ENCODE measurements at places on chromosomes 6 and 20.

GRCh38 chr20:46691196-46691595 is 2.0 kb upstream of the TP53RK start:
- H3K4me1 ChIP-seq = peaks cover 18% of the 10 kb centered on the region
- no peak overlapping the region for H3K4me3 ChIP-seq
- H3K27ac ChIP-seq = no peak overlapping the region
- DNase-seq = no peak

DNA sequence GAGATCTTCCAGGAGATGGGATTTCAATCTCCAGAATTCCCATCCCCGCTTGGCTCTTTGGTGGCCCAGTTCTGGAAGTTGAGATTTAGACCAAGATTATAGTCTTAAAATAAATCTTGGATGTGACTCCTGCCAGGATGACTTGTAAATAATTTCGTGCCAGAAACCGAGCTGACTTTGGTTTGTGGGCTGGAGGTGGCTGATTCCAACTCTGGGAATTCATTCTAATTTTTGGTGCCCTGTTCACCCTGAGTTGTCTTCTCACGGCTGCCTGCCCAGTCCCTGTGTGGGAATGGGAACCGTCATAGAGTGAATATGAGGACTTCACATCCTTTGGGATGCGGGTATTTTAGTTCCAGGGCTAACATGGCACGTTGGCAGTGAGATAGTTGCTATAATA is 64.8 kb downstream of the JARID2 start:
- H3K36me3 ChIP-seq = no peaks in the 10 kb centered on the region
- DNase-seq = no peak
- H3K4me1 ChIP-seq = peaks cover 17% of the 10 kb centered on the region
- no peaks in the 10 kb centered on the region for H3K27me3 ChIP-seq
- H3K27ac ChIP-seq = no peak overlapping the region

DNA sequence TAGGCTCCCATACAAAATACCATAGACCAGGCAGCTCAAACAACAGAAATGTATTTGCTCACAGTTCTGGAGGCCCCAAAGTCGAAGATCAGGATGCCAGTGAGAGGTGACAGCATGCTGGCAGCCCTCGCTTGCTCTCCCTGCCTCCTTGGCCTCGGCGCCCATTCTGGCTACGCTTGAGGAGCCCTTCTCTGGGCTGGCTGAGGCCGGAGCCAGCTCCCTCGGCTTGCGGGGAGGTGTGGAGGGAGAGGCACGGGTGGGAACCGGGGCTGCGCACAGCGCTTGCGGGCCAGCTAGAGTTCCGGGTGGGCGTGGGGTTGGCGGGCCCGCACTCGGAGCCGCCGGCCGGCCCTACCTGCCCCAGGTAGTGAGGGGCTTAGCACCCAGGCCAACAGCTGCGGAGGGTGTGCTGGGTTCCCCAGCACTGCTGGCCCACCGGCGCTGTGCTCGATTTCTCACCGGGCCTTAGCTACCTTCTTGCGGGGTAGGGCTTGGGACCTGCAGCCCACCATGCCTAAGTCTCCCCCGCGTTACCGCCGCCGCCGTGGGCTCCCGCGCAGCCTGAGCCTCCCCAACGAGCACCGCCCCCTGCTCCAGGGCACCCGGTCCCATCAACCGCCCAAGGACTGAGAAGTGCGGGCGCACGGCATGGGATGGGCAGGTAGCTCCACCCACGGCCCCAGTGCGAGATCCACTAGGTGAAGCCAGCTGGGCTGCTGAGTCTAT is 32.6 kb upstream of the SERPINB9 start:
- H3K27me3 ChIP-seq = no peaks in the 10 kb centered on the region
- no peak overlapping the region for H3K27ac ChIP-seq
- H3K36me3 ChIP-seq = no peaks in the 10 kb centered on the region
- H3K4me3 ChIP-seq = no peak overlapping the region
- peaks cover 15% of the 10 kb centered on the region for H3K4me1 ChIP-seq

- H3K36me3 ChIP-seq = no peaks in the 10 kb centered on the region
- DNase-seq = peak; percentile 5
- H3K27ac ChIP-seq = no peak overlapping the region
- H3K27me3 ChIP-seq = no peaks in the 10 kb centered on the region
- H3K4me1 ChIP-seq = peaks cover 5% of the 10 kb centered on the region
- H3K4me3 ChIP-seq = no peak overlapping the region
These were observed 43.5 kb downstream of the KIF6 start for GRCh38 chr6:39681674-39682121.

GRCh38 chr20:588932-589672 is 21.0 kb downstream of the TCF15 start:
- no peak overlapping the region for H3K4me3 ChIP-seq
- H3K36me3 ChIP-seq = no peaks in the 10 kb centered on the region
- no peaks in the 10 kb centered on the region for H3K4me1 ChIP-seq
- no peak overlapping the region for H3K27ac ChIP-seq

DNA sequence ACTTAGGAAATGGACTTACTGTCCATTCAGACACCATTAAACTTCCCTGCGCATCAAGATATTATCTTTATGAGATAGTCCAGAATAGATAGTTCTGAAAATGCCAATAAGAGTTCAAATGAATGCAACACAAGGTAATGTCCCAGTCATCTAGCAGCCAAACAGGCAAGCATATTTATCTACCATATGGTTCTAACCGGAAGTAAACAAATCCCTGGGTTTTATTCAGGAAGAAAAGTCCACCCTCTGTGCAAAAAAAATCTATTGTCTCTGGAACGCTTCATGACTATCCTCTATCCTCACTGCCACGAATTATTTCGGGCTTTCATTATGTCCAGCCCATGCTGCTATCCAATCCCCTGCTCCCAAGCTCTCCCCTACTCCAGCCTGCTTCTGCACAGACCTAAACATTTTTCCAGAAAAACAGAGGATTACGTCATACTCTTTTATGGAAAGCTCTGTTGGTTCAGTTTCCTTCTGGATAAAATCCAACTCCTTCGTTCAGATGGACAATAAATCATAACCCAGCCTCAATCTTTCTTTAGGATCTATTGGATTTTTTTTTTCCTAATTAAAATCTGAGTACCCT is 11.4 kb downstream of the PPIL6 start:
- H3K27me3 ChIP-seq = no peaks in the 10 kb centered on the region
- no peak overlapping the region for H3K4me3 ChIP-seq
- H3K27ac ChIP-seq = no peak overlapping the region
- H3K4me1 ChIP-seq = no peaks in the 10 kb centered on the region
- no peaks in the 10 kb centered on the region for H3K36me3 ChIP-seq

GRCh38 chr6:99836471-99836870 is 157.6 kb downstream of the MCHR2 start:
- no peak overlapping the region for H3K4me3 ChIP-seq
- no peaks in the 10 kb centered on the region for H3K4me1 ChIP-seq
- H3K36me3 ChIP-seq = no peaks in the 10 kb centered on the region
- H3K27me3 ChIP-seq = no peaks in the 10 kb centered on the region

DNA sequence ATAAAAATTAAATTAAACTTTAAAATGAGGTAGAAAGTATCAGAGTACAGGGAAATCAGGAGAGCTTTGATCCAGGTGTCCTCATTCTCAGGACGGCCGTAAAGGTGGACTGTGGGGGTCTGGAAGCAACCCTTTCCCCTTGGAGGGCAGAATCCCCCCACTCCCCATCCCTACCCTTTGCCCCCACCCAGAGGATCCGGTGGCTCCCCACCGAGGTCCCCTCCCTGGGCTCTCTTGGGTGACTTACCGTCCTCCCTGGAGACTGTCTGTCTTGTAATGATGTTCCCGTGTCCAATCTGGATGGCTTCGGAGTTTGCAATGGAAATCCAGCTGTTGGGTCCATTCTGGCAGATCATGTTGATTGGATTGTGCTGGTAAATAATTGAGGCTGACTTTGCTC is 7.3 kb downstream of the ZBP1 start:
- H3K36me3 ChIP-seq = no peaks in the 10 kb centered on the region
- no peak overlapping the region for H3K4me3 ChIP-seq
- no peaks in the 10 kb centered on the region for H3K4me1 ChIP-seq
- peaks cover 2% of the 10 kb centered on the region for H3K27me3 ChIP-seq
- no peak for DNase-seq

DNA sequence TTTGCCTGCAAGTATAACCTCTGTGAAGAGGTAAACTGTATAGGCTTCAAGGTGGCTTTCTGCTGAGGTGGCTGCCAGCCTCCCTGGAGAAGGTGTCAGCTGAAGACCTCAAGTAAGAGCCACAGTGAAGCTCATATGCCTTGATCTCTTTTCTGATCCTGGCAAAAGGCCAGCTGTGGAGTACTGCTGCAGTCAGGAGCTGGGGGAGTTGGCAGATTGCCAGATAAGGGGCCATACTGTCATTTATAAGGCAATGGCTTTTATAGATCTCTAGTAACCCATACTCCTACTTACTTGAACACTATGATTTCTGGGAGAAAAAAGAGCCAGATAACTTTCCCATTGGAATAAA is 8.8 kb upstream of the CEP85L start:
- H3K4me3 ChIP-seq = no peak overlapping the region
- no peaks in the 10 kb centered on the region for H3K36me3 ChIP-seq
- H3K4me1 ChIP-seq = peaks cover 13% of the 10 kb centered on the region
- peak; percentile 28 for DNase-seq
- no peaks in the 10 kb centered on the region for H3K27me3 ChIP-seq

- H3K4me3 ChIP-seq = no peak overlapping the region
- no peaks in the 10 kb centered on the region for H3K4me1 ChIP-seq
- H3K36me3 ChIP-seq = no peaks in the 10 kb centered on the region
- H3K27ac ChIP-seq = no peak overlapping the region
- no peaks in the 10 kb centered on the region for H3K27me3 ChIP-seq
- no peak for DNase-seq
These were observed 35.8 kb upstream of the SHLD1 start for GRCh38 chr20:5714261-5715041.

DNA sequence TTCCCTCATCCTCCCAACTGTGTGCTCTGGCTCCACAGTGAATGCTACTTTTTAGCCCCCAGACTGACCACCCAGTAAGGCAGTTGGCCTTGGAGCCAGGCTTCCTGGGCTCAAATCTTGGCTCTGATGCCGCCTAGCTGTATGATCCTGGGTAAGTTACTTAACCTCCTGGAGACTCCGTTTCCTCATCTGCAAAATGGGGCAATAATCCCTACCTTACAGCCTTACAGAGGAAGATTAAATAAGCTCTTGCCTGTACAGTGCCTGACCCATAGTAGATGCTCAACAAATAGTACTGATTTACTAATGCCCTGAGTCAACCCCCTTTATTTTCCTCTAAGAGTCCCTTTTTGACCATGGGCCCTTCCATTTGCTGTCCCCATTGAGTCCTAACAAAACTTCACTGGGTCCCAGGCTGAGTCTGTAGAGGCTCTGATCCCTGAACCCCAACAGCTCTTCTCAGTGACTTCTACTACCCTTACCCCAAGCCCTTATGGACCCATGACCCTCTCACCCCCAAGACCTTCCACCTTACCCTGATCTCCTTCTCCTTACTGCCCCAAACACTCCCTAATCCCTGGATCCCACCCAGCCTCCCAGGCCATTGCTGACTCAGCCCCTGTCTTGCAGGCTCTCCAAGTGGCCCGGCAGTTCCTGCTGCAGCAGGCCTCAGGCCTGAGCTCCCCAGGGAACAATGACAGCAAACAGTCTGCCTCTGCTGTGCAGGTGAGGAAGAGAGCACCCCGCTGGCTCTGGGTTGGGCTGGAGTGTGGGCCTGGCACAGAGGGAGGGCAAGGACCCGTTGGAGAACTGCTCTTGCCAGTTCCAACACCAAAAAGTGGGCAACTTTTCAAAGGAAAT is 31.4 kb downstream of the FOXP4 start:
- peak overlapping the region; percentile 86 for H3K27ac ChIP-seq
- no peaks in the 10 kb centered on the region for H3K27me3 ChIP-seq
- H3K4me1 ChIP-seq = peaks cover 31% of the 10 kb centered on the region
- H3K36me3 ChIP-seq = no peaks in the 10 kb centered on the region
- no peak overlapping the region for H3K4me3 ChIP-seq

DNA sequence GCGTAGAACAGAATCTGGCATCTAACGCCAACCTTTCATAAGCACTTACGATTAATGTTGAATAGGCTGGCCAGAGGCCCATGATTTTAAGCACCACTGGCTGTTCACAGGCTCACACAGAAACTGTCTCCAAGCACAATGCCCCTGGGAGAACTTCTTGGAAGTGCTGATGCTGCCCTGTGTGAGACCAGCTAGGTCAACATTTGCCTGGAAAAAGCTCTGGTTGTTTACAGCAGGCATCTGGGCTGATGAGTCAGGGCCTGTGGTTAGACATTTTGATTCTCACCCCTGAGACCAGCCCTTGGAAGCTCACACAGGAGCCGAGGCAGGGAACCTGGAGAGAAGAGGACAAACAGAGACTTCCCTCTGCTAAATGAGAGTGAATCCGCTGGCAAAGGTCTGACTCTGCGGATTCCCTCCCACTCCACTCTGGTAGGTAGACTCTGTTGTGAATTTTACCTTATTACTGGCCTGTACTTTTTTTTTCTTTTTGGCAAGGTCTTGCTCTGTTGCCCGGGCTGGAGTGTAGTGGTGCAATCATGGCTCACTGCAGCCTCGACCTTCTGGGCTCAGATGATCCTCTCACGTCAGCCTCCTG is 6.8 kb upstream of the SULF2 start:
- H3K27ac ChIP-seq = no peak overlapping the region
- H3K36me3 ChIP-seq = no peaks in the 10 kb centered on the region
- no peak overlapping the region for H3K4me3 ChIP-seq
- peak; percentile 99 for DNase-seq
- no peaks in the 10 kb centered on the region for H3K27me3 ChIP-seq

DNA sequence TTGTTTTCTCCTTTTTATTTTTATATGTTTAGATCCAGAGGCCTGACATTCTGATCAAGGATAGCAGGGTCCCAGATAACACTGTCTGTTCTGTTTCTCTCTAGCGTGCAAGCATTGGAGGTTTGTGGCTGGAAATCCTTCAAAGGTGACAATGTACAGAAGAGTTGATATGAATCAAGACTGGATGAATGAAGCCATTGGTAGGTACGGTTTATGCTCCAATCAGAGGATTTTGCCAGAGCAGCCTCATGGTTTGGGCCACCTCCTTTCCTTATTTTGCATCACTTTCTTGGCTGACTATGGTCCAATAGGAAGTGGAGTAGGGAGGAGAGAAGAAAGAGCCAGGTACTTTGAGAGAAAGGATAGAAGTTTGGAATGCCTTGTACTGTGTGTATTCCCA is 484.8 kb upstream of the JAG1 start:
- peaks cover 9% of the 10 kb centered on the region for H3K4me1 ChIP-seq
- no peak for DNase-seq
- H3K27ac ChIP-seq = no peak overlapping the region
- no peaks in the 10 kb centered on the region for H3K36me3 ChIP-seq
- no peak overlapping the region for H3K4me3 ChIP-seq

DNA sequence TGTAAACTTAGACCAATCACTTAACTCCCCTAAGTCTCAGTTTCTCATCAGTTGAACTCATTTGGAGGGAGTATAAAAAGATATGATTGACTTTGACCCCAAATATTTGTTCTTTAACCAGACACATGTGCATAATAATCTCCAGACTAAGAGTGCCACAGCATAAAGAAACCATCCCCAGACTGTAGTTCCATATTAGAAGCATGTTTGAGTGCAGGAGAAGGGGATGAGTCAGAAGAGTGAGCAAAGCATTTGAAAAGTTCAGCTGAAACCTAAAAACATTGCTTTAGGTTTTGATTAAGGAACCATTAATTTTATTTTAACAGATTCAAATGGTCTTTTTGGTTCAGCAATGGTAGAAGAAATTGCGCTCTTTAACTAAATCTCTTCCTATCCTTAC is 654.8 kb downstream of the UTRN start:
- no peak overlapping the region for H3K4me3 ChIP-seq
- no peaks in the 10 kb centered on the region for H3K27me3 ChIP-seq
- no peaks in the 10 kb centered on the region for H3K36me3 ChIP-seq
- no peaks in the 10 kb centered on the region for H3K4me1 ChIP-seq
- H3K27ac ChIP-seq = no peak overlapping the region

GRCh38 chr20:21618759-21619416 is 86.6 kb upstream of the PAX1 start:
- DNase-seq = no peak
- no peak overlapping the region for H3K4me3 ChIP-seq
- H3K27ac ChIP-seq = no peak overlapping the region

All from cardiac muscle cell (in vitro differentiated cells and primary cell).